ENCODE measurements at places on chromosomes 3 and 15.
A peak's percentile ranks its signal among the peaks of the same experiment; 100 is the strongest.

- no peak for DNase-seq
Observed at GRCh38 chr15:52037889-52038505, 19.0 kb downstream of the MAPK6 start.

DNA sequence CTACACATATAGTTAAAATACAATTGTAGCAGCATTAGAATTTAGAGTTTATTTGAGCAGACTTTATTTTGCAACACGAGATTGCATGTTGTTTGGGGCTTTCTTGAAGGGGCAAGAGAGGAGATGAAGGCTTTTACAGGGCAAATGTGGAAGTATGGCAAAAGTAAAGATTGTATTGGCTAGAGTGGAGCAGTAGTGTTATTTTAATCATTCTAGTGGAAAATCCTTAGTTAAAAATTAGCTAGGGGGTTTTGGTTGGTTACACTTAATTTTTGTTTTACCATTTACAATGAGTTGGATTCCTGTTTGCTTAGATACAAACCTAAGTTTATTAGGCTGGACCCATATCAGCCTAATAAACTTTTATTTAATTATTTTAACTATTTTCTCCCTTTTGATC, 4.6 kb downstream of the OR5H15 start:
- no peak for DNase-seq

- no peak for DNase-seq
Observed at GRCh38 chr3:178480274-178480673, 56.0 kb upstream of the KCNMB2 start.

GRCh38 chr3:69821133-69821532, 81.9 kb downstream of the MITF start:
- DNase-seq = no peak

GRCh38 chr15:33095641-33096040, 98.9 kb downstream of the FMN1 start:
- DNase-seq = no peak

DNA sequence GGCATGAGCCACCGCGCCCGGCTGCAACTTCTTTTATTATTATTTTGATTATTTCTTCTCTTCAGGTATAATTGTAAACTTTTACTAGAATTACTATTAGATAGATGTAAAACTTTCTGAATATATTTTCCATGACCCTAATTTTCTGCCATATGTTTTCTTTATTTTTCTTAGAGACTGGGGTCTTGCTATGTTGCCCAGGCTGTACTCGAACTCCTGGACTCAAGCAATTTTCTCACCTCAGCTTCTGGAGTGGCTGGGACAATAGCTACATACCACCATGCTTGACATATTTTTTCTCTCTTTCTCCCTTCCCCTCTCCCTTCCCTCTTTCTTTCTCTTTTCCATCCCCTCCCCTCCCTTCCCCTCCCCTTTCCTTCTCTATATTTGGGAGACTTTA, 29.6 kb upstream of the CHST2 start:
- no peak for DNase-seq

GRCh38 chr3:14398797-14399106, 3.7 kb upstream of the SLC6A6 start:
- no peak for DNase-seq

DNA sequence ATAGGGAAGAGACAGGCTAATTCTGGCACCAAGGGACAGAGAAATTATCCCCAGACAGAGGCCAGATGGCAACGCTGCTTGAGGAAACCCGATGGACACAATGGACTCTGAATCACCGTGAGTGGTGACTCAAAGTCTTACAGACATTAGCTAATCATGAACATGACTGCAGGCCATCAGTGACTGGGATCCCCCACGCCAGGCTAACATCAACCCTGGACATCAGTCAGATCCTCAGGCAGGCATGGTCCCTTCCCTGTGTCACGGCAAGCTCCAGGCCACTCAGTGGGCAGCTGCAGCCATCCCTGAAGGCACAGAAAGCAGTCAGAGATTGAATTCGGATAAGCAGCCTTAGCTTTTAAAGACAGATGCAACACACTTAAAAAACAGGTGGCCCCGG, 23.8 kb upstream of the OXTR start:
- peak; percentile 53 for DNase-seq

DNA sequence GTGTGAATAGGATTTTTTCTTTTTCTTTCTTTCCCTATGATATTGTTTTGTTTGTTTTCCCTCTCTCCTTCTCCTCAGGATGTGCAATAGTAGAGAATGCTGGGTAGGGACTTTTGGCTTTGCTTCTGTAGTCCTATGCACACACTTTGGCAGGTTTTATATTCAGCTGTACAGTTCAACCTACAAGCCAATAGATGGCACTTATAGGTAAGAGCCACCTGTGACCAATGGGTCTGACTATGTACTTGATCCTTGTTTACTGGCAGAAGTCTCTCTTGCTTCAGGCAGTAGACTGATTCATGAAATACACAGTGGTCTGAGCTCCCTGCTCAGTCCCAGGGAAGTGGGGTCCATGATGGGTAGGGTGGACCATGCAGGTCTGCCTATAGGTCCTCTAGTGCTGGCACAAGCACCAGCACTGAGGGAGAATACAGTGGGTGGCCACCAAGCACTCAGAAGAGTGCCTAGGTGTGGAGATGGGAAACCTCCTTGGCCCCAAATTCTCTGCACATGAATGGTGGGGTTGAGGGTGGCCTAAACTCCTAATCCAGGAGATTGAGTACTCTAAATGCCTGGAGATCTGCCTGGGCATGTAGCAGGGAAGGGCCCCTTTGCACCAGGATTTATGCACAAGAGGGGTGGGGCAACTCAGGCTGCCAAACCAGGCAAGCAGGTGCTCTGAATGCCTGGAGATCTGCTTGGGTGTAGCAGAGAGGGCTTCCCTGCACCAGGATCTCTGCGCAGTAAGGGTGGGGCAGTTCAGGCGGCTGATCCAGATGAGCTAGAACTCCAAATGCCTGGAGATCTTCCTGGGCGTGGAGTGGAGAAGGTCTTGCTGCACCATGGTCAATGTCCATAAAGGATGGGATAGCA, 176.1 kb downstream of the DOCK3 start:
- DNase-seq = no peak

GRCh38 chr3:54120657-54121413, 1.5 kb upstream of the CACNA2D3 start:
- no peak for DNase-seq

- DNase-seq = no peak
Observed at GRCh38 chr3:186532598-186533072, 11.5 kb downstream of the CRYGS start.

- no peak for DNase-seq
Observed at GRCh38 chr15:45139770-45140169, 10.0 kb downstream of the DUOX1 start.

DNA sequence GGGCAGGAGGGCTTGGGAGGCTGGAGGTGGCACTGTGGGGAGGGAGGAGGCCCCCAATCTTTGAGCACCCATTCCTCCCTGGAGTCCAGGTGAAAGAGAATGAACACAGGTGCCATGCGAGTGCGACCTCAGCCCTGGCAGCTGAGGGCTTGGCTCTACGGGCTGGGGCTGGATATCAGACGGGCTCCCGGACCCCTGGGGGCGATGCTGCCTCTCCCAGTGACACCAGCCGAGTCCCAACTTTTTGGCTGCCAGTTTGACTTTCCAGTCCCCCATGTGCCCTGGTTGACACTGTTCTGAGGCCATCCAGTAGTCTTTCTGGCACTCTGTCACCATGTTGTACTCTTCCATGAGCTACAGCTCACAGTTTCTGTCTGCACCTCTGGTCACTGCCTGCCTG, 1.2 kb downstream of the VILL start:
- no peak for DNase-seq

- peak; percentile 63 for DNase-seq
Observed at GRCh38 chr3:120274739-120275167, 10.3 kb downstream of the GPR156 start.

DNA sequence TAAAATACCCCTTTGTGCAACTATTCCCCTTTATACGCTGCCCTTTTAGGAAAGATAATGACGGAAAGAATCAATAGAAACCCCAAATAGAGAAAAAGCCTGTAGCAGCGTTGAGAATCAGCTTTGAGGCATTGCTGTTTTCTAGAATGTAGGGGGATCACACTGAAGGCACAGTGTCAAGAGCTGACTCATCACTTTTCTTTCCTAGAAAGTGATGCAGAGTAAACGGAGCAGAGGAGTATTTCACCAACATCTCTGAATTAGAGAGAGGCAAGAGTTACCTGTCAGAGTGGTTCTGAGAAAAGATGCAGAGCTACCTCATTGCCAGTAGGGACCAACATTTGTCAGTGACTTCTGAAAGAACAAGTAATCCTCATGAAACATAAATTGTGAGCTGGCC, 269.8 kb upstream of the TMC3 start:
- no peak for DNase-seq

- DNase-seq = no peak
Observed at GRCh38 chr3:105832644-105833043, 36.2 kb downstream of the CBLB start.

- DNase-seq = no peak
Observed at GRCh38 chr15:73046073-73046472, 6.2 kb upstream of the NEO1 start.

DNA sequence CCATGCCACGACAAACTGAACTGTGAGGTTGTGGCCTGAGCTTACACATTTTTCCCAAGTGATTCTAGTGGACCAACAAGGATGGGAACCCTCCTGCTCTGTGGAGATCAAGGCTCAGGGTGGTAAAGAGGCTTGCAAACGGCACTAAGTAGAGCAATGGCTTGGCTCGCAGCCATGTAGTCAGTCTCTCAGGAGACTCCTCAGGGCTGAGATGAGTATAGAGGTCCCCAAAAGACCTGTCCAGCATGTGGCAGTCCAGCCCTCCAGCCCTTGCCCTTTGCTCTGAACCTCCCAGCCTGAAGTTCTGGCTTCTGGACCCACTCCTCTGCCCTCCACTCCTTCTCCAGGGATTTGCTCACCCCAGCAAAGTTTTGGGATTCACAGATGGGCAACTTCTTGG, 8.3 kb upstream of the CAMP start:
- DNase-seq = no peak

DNA sequence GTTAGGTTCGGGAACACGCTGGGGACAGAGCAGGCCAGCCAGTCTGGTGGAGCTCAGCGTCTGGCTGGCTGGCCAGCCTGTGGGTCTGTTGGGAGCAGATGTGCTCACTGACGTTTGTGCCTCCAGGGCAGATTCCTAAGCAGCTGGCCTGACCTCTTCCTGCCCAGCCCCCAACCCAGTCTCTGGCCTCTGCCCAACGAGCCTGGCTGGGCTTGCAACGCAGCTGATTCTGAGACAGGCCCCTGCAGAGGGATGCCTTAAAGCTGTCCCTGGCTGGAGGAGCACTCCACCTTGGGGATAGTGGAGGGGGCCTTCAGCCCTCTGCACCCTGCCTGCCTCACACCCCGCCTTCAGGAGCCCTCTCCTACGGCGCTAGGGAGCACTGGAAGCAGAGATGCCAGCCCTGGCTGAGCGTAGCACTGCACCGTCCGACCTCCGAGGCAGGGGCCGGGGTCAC, 46.0 kb downstream of the KLF13 start:
- DNase-seq = peak; percentile 74

- peak; percentile 76 for DNase-seq
Observed at GRCh38 chr3:45499529-45499928, 95.0 kb upstream of the LIMD1 start.

GRCh38 chr3:44021651-44022594, 219.8 kb upstream of the TOPAZ1 start:
- DNase-seq = peak; percentile 34

- DNase-seq = no peak
Observed at GRCh38 chr15:60093273-60094067, 89.4 kb downstream of the FOXB1 start.

DNA sequence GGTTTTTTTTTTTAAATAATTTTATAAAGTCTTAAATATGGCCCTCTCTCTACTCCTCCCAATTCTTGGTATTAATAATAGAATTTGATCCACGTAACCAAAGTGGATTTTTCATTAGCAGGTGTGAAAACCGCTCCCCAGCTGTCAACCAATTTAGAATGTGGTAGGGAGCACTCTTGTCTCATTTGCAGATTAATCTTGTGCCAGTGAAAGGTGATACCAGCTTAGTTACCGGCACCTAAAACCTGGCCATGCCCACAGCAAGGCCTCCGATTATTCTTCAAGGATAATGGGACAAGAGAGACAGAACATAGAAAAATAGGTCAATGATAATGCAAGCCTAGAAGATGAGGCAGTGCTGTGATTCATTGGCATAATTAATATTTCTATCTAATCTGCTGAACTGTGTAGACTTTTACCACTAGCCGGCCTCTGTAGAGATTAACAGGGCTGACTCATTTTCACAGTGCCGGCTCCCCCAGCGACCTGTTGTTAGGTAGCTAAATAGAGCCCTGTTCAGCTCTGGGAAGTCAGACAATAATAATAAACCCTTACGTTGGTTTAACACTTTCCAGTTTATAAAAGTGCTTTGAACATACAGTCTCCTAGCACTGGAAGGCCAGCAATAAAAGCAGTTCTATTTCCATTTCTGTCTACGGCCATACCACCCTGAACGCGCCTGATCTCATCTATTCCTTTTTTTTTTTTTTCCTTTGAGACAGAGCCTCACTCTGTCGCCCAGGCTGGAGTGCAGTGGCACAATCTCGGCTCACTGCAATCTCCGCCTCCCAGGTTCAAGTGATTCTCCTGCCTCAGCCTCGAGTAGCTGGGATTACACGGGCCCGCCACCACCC, 102.9 kb downstream of the SHQ1 start:
- DNase-seq = no peak

- DNase-seq = no peak
Observed at GRCh38 chr15:45112591-45113379, 1.2 kb downstream of the DUOX2 start.

- no peak for DNase-seq
Observed at GRCh38 chr3:161153480-161153879, 48.3 kb upstream of the B3GALNT1 start.

DNA sequence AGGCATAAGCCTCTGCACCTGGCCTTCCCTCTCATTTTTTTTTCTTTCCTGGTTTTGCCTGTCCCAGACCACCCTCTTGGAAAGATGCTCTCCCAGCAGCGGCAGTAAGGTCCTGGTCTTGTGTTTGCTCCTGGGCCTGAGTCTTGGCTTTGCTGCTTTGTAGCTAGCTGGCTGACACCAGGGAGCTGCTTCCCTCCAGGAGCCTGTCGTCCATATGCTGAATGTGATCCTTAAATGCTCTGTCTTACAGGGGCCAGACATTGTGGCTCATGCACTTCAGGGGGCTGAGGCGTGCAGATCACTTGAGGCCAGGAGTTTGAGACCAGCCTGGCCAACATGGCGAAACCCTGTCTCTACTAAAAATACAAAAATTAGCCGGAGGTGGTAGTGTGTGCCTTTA, 17.2 kb downstream of the FLNB start:
- no peak for DNase-seq

GRCh38 chr3:180548050-180548449, 53.9 kb upstream of the TTC14 start:
- DNase-seq = peak; percentile 76

GRCh38 chr3:84066915-84067314, 891.9 kb upstream of the CADM2 start:
- DNase-seq = no peak

DNA sequence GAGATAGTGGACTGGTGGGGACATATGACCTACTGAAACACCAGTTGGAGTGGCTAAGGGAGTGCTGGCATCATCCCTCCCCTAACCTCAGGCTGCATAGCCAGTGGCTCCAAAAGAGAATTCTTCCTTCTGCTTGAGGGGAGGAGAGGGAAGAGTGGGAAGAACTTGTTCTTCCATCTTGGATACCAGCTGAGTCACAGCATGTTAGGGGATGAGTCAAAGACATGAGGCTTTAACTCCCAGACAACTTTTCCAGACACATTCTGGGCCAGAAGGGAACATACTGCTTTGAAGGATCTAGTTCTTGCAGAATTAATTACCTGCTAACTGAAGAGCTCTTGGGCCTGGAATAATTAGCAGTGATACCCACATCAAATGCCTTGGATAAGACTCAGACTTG, 36.8 kb upstream of the PEX5L start:
- no peak for DNase-seq
